Posterior vena cava (tissue), 2 donors: ENCODE measurements at places on chromosomes 7 and 10.

DNA sequence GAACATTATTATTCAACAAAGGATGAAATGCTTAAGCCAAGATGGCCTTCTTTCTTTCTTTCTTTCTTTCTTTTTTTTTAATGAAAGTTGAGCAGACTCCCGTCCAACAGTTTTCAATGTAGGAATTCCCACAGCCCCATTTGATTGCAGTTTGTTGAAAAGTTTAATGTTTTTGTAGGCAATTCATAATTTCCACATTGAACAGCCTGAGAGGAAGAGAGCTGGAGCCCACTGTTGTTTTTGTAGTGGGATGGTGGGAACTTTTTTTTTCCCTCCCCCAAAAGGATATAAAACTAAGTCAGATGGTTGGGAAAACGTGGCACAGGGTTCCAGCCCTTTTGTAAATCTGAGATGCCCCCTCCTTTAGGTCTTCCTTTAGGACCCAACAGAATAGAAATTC lies 86.6 kb downstream of the TCF7L2 start:
- DNase-seq: no peak

GRCh38 chr10:31949266-31949665 lies 20.6 kb upstream of the ARHGAP12 start:
- DNase-seq: no peak

DNA sequence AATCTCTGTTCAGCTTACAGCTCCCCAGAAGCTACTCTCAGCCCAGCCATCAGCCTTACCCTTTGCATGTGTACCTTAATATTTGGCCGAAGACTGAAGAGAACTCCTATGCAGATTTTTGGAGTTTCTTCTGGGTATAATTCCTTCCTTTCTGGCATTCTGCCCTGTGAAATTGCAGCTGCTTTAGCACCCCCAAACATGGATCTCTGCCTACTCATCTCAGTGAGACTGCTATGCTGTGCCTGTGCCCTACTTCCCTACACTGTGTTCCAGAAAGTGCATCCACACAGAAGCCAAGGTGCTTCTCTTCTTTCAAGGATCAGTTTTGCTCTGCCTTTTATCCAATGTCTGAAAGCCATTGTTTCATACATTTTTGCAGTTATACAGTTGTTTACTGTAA lies 81.6 kb downstream of the NPY start:
- DNase-seq: no peak

DNA sequence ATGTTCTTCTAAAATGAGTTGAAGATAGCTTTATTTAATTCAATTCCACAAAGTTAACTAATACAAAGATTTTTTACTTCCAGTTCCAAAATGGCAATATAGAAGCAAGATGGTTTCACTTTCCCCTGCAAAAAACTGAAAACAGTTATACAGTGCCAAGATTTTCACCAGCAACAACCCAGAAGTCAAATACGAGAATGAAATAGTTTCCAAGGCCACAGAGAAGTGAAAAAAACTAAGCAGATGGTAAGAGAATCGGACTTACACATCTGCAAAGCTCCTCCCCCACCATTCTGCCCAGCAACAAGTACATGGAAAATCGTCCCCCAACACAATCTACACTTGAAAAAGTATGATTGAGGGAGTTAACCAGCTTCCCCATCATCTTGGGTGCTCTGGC lies 30.3 kb upstream of the KEL start:
- DNase-seq: no peak

GRCh38 chr7:4702961-4703512 lies 20.9 kb downstream of the FOXK1 start:
- peak; percentile 84 for DNase-seq

DNA sequence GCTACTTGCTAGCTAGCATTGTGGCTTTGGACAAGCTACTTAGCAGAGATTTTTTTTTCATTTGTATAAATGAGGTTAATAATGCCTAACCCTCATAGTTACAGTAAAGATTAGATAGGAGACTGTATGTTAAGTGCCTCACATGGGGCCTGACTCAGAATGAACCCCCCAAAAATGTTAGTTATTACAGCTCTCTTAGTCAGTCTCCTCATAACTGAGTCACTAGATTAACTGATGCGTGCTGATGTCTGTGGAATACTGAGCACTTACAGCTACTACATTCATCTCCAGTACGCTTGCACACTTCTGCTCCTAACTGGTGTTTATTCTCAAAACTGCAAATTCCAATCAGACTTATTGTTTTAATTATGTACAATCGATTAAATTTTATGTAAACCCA lies 315.3 kb downstream of the SNX13 start:
- DNase-seq: no peak

GRCh38 chr10:130464426-130464825 lies 328.2 kb downstream of the GLRX3 start:
- DNase-seq: no peak

GRCh38 chr10:3850999-3851937 lies 66.3 kb upstream of the KLF6 start:
- no peak for DNase-seq

DNA sequence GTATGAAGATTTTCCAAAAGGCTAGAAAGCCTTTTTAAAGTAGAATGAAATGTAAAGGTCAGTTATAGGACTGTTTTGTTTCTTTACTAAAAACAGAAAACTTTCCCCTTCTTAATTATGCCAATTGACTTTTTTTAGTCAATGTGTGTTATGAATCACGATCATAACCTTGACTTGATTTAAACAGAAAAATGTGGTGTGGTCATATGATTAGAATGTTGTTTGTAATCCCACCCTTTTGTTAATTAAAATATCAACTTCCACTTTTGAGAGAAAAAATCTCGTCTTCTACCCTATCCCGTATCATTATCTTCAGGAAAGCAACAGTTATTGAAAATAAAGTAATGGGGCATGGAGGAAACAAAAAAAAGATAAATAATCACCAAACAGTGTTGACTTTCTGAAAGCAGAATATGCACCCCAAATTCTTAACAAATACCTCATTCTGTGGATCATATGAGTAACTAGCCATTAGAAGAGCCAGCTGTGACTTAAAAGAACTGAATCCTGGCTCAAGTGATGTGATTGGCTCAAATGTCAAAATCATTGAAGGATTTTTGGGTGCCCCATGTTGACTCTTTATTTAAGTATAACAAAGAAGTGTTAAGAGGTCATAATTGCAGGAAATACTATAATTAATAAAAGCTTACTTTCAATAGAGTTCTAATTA lies 32.3 kb upstream of the SLC16A12 start:
- no peak for DNase-seq

- DNase-seq: no peak
Measured at GRCh38 chr7:50304911-50305582, 531 bp downstream of the IKZF1 start.

GRCh38 chr7:132782777-132783640 lies 206.7 kb upstream of the PLXNA4 start:
- DNase-seq: no peak

- DNase-seq: no peak
Measured at GRCh38 chr10:16886031-16886430, 68.8 kb upstream of the RSU1 start.

DNA sequence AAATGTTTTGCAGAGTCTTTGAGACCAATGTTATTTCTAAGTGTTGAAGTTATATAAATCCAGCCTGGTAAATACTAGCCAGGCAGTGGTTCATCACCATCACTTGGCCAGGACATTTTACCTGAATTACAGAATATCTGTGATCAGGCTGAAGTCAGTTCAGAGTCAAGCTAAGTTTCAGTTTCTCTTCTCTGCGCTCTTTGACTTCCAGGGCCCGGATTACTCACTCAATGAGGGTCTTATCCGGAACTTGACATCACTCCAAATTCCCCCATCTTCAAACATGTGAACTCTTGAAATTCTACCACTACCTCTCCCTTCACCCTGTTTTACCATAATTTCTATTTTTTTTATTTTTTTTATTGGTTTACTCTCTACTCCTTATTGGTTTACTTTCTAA lies 36.6 kb upstream of the CCAR1 start:
- DNase-seq: no peak

GRCh38 chr7:19772841-19773760 lies at the start of gene TMEM196:
Gene TMEM196 (minus strand): TSS chr7:19773617. CDS start chr7:19772696, 921 bp downstream.
- DNase-seq: peak; percentile 80

- DNase-seq: no peak
Measured at GRCh38 chr7:122643250-122643649, 55.7 kb downstream of the RNF133 start.

DNA sequence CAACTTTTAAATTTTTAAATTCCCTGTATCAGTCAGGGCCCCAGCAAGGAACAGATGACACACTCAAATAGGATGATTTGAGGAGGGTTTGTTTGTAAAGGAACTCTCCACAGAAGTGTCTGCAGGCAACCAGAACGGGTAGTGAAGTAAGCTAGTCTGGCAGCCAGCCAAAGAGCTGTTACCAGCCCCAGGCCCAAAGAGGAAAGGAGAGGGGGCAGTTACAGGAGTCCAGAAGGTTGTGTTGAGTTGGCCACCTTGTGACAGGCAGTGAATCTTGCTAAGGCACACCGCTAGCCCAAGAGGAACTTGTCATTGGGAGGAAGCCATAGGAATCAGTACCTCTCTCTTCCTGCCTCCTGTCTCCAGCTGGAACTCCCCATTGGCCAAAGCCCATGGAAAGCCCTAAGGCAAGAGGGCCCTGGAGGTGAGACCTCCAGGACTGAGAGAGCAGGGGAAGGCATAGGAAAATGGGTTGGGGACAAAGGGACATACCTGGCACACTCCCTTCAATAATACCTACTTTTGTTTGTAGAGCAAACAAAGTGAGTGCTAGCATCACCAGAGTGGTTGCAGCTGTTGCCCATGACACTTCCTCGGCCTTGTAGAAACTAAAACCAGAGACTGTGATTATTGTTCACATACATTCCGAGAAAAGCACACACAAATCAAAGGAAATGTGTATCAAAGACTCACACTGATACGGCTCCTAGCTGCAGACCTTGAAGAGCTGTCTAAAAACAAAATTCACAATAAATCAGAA lies 25.4 kb upstream of the GATAD1 start:
- no peak for DNase-seq

GRCh38 chr10:72297281-72297804 lies 23.6 kb downstream of the DDIT4 start:
- peak; percentile 98 for DNase-seq

- DNase-seq: no peak
Measured at GRCh38 chr10:46267132-46267985, 19.4 kb upstream of the ANTXRL start.

- DNase-seq: no peak
Measured at GRCh38 chr7:898855-899681, 22.7 kb downstream of the GET4 start.

GRCh38 chr10:121830101-121830500 lies 97.7 kb downstream of the ATE1 start:
- no peak for DNase-seq
